IPS DF 6.9 (cell line): ENCODE measurements at places on chromosomes 16 and 17.

DNA sequence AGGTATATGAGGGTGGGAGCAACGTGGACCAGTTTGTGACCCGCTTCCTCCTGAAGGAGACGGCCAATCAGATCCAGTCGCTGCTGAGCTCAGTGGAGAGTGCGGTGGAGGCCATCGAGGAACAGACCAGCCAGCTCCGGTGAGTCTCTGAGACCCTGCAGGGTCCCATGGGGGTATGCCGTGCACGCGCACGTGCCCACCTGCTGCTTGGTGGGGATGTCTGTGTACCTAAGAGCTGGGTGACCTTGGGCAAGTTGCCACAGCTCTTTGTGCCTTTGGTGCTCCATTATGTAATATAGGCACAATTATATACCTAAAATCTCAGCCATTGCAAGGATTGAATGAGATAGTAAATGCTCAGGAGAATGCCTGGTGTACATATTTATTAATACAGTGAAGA, 22.4 kb downstream of the NECAB2 start:
- H3K36me3 ChIP-seq: no peaks in the 10 kb centered on the region
- no peak overlapping the region for H3K4me3 ChIP-seq
- no peaks in the 10 kb centered on the region for H3K4me1 ChIP-seq
- H3K27ac ChIP-seq: no peak overlapping the region
- H3K27me3 ChIP-seq: no peaks in the 10 kb centered on the region
- no peak for DNase-seq

- no peak overlapping the region for H3K4me3 ChIP-seq
- DNase-seq: no peak
- no peaks in the 10 kb centered on the region for H3K36me3 ChIP-seq
- no peak overlapping the region for H3K27ac ChIP-seq
Measured at GRCh38 chr17:29010586-29010985, 4.8 kb upstream of the SEZ6 start.

DNA sequence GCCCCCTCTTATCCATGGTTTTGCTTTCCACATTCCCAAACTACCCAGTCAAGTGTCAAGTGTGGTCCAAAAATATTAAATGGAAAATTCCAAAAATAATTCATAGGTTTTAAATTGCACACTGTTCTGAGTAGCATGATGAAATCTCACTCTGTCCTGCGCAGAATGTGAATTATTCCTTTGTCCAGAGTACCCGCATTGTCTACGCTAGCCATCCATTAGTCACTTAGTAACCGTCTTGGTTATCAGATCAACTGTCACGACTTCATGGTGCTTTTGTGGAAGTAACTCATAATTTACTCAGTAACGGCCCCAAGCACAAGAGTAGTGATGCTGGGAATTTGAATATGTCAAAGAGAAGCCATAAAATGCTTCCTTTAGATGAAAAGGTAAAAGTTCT, 94.9 kb downstream of the SLC39A11 start:
- no peaks in the 10 kb centered on the region for H3K36me3 ChIP-seq
- H3K4me1 ChIP-seq: no peaks in the 10 kb centered on the region
- DNase-seq: no peak
- no peak overlapping the region for H3K4me3 ChIP-seq
- no peak overlapping the region for H3K27ac ChIP-seq

DNA sequence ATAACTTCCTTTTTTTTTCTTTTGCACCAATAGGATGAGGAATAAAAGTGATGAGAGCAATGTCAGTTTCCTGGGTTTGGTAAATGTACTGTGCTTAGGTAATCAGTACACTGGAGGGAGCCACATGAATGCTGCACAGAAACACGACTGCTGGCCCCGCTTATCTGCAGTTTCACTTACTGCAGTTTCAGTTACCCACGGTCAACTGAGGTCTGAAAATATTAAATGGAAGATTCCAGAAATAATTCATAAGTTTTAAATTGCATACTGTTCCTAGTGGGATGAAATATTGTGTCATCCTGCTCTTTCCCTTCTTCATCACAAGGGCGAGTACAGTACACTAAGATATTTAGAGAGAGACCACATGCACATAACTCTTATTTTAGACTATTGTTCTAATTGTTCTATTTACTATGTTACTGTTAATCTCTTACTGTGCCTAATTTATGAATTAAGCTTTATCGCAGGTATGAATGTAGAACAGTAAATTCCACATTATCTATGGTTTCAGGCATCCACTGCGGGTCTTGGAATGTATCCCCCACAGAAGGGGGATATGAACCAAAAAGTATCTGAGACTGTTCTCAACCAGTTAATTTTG, 6.4 kb upstream of the LGALS3BP start:
- no peak overlapping the region for H3K4me3 ChIP-seq
- no peaks in the 10 kb centered on the region for H3K27me3 ChIP-seq
- no peak overlapping the region for H3K27ac ChIP-seq
- no peak for DNase-seq
- no peaks in the 10 kb centered on the region for H3K4me1 ChIP-seq

DNA sequence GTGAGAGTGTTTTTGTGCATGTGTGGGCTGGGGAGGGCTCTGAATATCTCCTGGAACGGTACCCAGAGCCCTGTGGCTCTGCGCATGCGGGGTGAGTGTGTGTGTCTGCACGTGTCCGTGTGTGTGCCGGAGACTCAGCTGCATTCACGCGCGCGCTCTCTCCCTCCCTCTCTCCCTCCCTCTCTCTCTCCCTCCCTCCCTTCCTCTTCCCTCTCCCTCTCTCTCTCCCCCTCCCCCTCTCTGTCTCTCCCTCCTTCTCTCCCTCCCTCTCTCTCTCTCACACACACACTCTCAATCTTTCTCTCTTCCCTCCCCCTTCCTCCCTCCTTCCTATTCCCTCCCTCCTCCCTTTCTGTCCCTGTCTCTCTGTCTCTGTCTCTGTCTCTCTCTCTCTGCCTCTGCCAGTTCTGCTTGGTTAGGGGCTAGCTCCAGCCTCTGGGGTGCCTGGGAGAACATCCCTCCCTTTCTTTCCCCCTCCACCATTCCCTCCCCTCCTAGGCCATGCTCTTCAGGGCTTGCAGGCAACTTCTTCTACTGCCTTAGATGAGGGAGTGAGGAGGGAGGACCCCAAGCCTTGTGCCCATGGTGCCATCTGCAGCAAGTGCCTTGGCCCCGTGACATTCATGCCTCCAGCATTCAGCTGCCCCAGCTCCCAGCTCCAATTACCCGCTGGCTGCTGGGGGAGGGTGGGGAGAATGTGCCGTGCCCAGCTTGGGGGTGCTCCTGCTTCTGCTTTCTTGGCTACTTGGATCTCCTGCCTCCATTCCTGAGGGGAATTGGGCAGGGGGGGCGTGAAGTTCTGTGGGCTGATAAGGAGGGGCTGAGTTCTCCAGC, 6.4 kb downstream of the THRA start:
- H3K27ac ChIP-seq: no peak overlapping the region
- H3K4me3 ChIP-seq: no peak overlapping the region
- no peaks in the 10 kb centered on the region for H3K36me3 ChIP-seq

DNA sequence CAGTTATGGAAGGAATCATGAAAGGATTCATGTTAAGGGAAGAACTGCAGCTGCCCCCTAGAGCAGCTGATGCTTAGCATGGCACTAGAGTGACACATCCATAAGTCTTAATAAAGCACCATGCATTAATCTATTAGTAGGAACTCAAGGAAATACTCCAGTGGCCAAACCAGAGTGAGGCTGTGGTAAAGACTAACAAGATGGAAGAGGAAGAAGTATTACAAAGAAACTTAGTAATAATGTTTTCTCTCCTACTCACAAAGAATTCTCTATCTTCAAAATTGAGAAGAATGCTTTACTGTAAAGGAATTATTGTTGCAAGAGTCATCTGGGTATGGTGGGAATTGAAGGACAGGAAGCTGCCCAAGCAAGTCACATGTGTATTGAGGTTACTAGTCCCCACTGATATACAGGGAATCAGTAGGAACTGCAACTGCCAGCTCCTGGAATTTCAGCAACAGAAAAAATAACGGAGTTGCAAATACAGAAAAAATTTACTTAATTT, 29.9 kb upstream of the TOM1L1 start:
- no peak for DNase-seq
- no peak overlapping the region for H3K4me3 ChIP-seq
- H3K4me1 ChIP-seq: no peaks in the 10 kb centered on the region

- DNase-seq: no peak
- no peaks in the 10 kb centered on the region for H3K27me3 ChIP-seq
- no peak overlapping the region for H3K27ac ChIP-seq
- H3K4me3 ChIP-seq: no peak overlapping the region
- H3K36me3 ChIP-seq: no peaks in the 10 kb centered on the region
Measured at GRCh38 chr17:31758646-31759045, 100.4 kb downstream of the COPRS start.

- no peak for DNase-seq
- no peak overlapping the region for H3K27ac ChIP-seq
- H3K36me3 ChIP-seq: no peaks in the 10 kb centered on the region
- H3K27me3 ChIP-seq: no peaks in the 10 kb centered on the region
Measured at GRCh38 chr17:50661795-50662391, 27.2 kb downstream of the ABCC3 start.

GRCh38 chr17:59423137-59423724, 91.8 kb downstream of the YPEL2 start:
- H3K36me3 ChIP-seq: no peaks in the 10 kb centered on the region
- peaks cover 1% of the 10 kb centered on the region; the same call in 1 of the 2 replicates for H3K4me1 ChIP-seq
- H3K4me3 ChIP-seq: no peak overlapping the region
- no peak for DNase-seq
- H3K27me3 ChIP-seq: no peaks in the 10 kb centered on the region
- H3K27ac ChIP-seq: no peak overlapping the region

GRCh38 chr16:4855804-4856203, 8.5 kb downstream of the UBN1 start:
- H3K36me3 ChIP-seq: peaks cover 26% of the 10 kb centered on the region
- H3K27ac ChIP-seq: no peak overlapping the region
- no peaks in the 10 kb centered on the region for H3K4me1 ChIP-seq

- no peaks in the 10 kb centered on the region for H3K27me3 ChIP-seq
- no peaks in the 10 kb centered on the region for H3K4me1 ChIP-seq
- H3K36me3 ChIP-seq: no peaks in the 10 kb centered on the region
Measured at GRCh38 chr17:64679710-64680216, 17.7 kb upstream of the SMURF2 start.

DNA sequence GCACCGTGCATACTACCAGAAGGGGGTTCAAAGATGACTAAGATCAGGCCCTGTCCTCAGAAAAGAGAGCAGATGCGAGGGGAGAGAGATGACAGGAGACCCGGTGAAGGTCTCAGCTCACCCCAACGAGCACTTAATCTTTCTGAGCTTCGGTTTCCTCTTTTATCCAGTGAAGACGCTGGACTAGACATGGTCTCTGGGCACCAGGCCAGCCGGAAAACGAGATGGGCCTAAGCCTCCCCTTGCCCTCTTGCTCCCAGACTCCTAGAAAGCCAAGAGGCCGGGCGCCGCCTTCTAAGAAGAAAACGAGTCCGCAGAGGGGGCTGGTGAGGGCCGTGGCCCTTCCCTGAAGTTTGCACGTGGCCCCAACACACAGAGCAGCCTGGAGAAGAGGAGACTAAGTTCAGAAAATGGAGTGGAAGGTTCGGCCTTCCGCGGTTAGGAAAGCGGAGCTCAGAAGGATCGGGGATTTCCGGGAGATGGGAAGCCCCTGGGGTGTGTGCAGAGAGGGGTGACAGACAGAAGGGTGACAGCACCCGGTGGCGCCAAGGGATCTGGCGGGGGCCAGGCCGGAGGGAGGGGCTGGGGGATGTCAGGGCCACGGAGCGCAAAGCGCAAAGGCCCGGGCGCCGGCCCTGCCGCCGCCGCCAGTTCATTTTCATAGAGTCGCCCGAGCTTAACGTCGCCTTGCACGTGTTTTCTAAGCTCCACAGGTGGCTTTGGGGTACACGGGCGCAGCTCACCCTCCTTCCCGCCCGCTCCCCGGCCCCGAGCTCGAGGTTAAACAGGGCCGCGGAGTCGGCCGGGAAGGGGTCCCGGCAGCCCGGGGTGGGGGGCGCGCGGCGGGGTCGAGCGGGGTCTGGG, 42.1 kb upstream of the BHLHA9 start:
- no peaks in the 10 kb centered on the region for H3K36me3 ChIP-seq
- H3K4me1 ChIP-seq: no peaks in the 10 kb centered on the region
- H3K27ac ChIP-seq: no peak overlapping the region
- DNase-seq: no peak

DNA sequence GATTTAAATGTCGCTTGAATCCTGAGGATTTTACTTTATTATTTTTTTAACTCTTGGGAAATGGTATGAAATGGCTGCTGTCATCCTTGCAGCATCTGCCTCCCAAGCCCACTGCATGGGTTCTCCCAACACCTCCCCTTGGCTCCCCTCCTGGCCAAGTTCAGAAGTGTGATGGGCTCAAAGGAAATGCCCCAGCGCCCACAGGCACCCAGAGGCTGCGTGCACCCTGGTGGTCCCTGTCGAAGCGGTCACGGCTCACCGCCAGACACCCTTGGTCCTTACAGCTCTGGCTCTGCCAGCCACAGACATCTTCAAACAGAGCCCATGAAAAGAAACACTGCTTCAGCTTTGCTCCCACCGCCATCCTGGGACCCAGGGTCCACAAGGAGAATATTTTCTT, 334.7 kb downstream of the SOX9 start:
- no peak for DNase-seq
- no peak overlapping the region for H3K27ac ChIP-seq
- no peaks in the 10 kb centered on the region for H3K36me3 ChIP-seq
- no peaks in the 10 kb centered on the region for H3K27me3 ChIP-seq
- H3K4me3 ChIP-seq: no peak overlapping the region
- H3K4me1 ChIP-seq: no peaks in the 10 kb centered on the region

- no peak for DNase-seq
- H3K27ac ChIP-seq: no peak overlapping the region
- H3K27me3 ChIP-seq: no peaks in the 10 kb centered on the region
- no peak overlapping the region for H3K4me3 ChIP-seq
- H3K36me3 ChIP-seq: no peaks in the 10 kb centered on the region
Measured at GRCh38 chr16:30474074-30474452, 1.5 kb downstream of the ITGAL start.

- H3K36me3 ChIP-seq: no peaks in the 10 kb centered on the region
- H3K27me3 ChIP-seq: no peaks in the 10 kb centered on the region
- DNase-seq: no peak
- peaks cover 5% of the 10 kb centered on the region for H3K4me1 ChIP-seq
- H3K4me3 ChIP-seq: no peak overlapping the region
Measured at GRCh38 chr17:35749560-35750412, 3.3 kb downstream of the GAS2L2 start.
